ENCODE measurements at places on chromosomes 7 and 10. TPM values are rescaled to one million over a fixed set of nuclear protein-coding genes. Genes with fewer than 3 reads are reported as not detected.

The C7orf57 gene
- not detected for total RNA-seq

The IDI2 gene
- total RNA-seq: not detected

The RPP30 gene
- total RNA-seq: 32.3 TPM

- H3K4me1 ChIP-seq: no peaks in the 10 kb centered on the region
- H3K27me3 ChIP-seq: no peaks in the 10 kb centered on the region
- H3K4me3 ChIP-seq: no peak overlapping the region
- no peak overlapping the region for H3K27ac ChIP-seq
- no peak for DNase-seq
- H3K36me3 ChIP-seq: no peaks in the 10 kb centered on the region
These were observed 25.2 kb downstream of the ABCB1 start for GRCh38 chr7:87575521-87575920.

- H3K27me3 ChIP-seq: no peaks in the 10 kb centered on the region
- DNase-seq: no peak
- H3K4me1 ChIP-seq: no peaks in the 10 kb centered on the region
- H3K36me3 ChIP-seq: no peaks in the 10 kb centered on the region
- no peak overlapping the region for H3K4me3 ChIP-seq
These were observed 107.0 kb downstream of the VIM start for GRCh38 chr10:17335065-17335464.

GRCh38 chr7:38185395-38186307, 7.6 kb downstream of the STARD3NL start:
- H3K27ac ChIP-seq: no peak overlapping the region
- peaks cover under 1% of the 10 kb centered on the region for H3K4me1 ChIP-seq
- H3K27me3 ChIP-seq: no peaks in the 10 kb centered on the region
- H3K36me3 ChIP-seq: no peaks in the 10 kb centered on the region
- no peak overlapping the region for H3K4me3 ChIP-seq

- DNase-seq: no peak
- peak overlapping the region; percentile 40 for H3K27ac ChIP-seq
- H3K27me3 ChIP-seq: no peaks in the 10 kb centered on the region
- peak overlapping the region; percentile 42 for H3K4me3 ChIP-seq
- no peaks in the 10 kb centered on the region for H3K36me3 ChIP-seq
These were observed 436.8 kb upstream of the GALNT17 start for GRCh38 chr7:70694971-70695794.

GRCh38 chr10:78451592-78451991, 417.9 kb downstream of the RPS24 start:
- H3K4me1 ChIP-seq: no peaks in the 10 kb centered on the region
- H3K27me3 ChIP-seq: no peaks in the 10 kb centered on the region
- H3K27ac ChIP-seq: no peak overlapping the region
- H3K36me3 ChIP-seq: no peaks in the 10 kb centered on the region
- no peak for DNase-seq

- no peaks in the 10 kb centered on the region for H3K4me1 ChIP-seq
- no peak overlapping the region for H3K27ac ChIP-seq
- DNase-seq: no peak
- no peaks in the 10 kb centered on the region for H3K36me3 ChIP-seq
- H3K4me3 ChIP-seq: no peak overlapping the region
These were observed 186.0 kb downstream of the PRKCQ start for GRCh38 chr10:6394084-6394483.

GRCh38 chr7:141991140-141991539, 4.5 kb upstream of the MGAM start:
- no peak for DNase-seq
- no peak overlapping the region for H3K27ac ChIP-seq
- no peak overlapping the region for H3K4me3 ChIP-seq
- no peaks in the 10 kb centered on the region for H3K36me3 ChIP-seq

- no peaks in the 10 kb centered on the region for H3K27me3 ChIP-seq
- H3K36me3 ChIP-seq: no peaks in the 10 kb centered on the region
- no peak overlapping the region for H3K27ac ChIP-seq
These were observed 132.3 kb downstream of the HECW1 start for GRCh38 chr7:43244784-43245183.

DNA sequence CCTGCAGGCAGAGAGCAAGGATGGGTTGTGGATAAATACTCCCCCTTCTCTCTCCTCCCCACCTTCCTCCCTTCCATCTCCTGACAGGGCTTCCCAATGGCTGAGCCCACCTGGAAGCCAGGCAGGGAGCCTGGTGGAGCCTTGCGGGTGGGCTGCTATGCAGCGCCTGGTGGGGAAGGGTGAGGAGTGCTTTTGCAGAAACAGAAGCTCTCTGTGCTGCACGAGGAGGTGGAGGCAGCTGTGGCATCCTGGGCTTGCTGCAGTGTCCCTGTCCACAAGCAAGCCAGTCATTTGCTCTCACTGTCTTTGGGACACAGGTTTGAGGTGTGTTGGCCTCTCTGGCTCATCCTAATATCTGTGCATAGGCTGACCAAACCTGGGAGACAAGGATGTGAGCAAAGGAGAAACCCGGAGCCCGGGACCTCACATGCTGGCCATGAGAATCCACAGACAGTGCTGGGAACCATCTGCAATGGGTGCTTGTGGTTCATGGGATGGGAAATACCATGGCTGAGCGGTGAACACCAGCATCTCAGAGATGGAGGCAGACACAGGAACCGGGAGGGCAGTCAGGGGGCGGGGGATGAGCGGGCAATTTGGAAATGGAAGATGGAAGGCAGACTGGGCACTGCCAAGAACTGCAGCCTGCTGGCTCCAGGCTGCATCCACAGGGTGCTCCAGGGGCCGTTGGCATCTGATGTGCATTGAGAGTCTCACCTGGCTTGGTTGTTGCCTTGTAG, 364.2 kb downstream of the GLRX3 start:
- H3K36me3 ChIP-seq: no peaks in the 10 kb centered on the region
- no peak overlapping the region for H3K27ac ChIP-seq
- no peak overlapping the region for H3K4me3 ChIP-seq

GRCh38 chr7:143299840-143300239, 11.7 kb downstream of the CASP2 start:
- peaks cover 31% of the 10 kb centered on the region for H3K4me1 ChIP-seq

GRCh38 chr10:89242840-89243568, 8.6 kb downstream of the LIPA start:
- peaks cover 3% of the 10 kb centered on the region for H3K4me1 ChIP-seq
- H3K4me3 ChIP-seq: no peak overlapping the region
- H3K27ac ChIP-seq: no peak overlapping the region
- peaks cover 5% of the 10 kb centered on the region for H3K36me3 ChIP-seq
- H3K27me3 ChIP-seq: no peaks in the 10 kb centered on the region
- no peak for DNase-seq

GRCh38 chr10:123149568-123150270, 1.8 kb downstream of the HMX2 start:
- no peak overlapping the region for H3K4me3 ChIP-seq
- H3K4me1 ChIP-seq: peaks cover 72% of the 10 kb centered on the region
- H3K27ac ChIP-seq: no peak overlapping the region
- H3K36me3 ChIP-seq: no peaks in the 10 kb centered on the region

- H3K4me1 ChIP-seq: no peaks in the 10 kb centered on the region
- DNase-seq: no peak
- H3K4me3 ChIP-seq: no peak overlapping the region
These were observed 58.1 kb downstream of the PAX2 start for GRCh38 chr10:100803492-100803891.
